ENCODE measurements at places on chromosomes 12 and 14. TPM values are rescaled to one million over a fixed set of nuclear protein-coding genes. Genes with fewer than 3 reads are reported as not detected.

DNA sequence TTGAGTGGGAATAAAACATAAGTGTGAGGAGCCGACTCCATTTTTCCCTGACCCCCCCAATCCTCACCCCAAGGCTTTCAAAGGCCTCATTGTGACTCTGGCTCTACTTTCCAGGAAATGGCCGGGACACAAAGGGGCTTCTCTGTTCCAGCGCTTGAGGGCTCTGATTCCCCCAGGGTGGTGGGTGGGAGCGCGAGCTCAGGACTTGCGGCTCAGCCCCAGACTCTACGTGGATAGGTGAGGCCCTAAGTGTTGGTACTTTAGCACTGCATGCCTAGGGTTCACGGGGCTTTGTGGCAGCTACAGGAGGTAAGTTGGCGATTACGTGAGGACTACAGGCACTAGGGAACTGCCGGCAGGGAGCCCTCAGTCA is 553 bp downstream of the CNPY2 start:
- H3K27me3 ChIP-seq = no peaks in the 10 kb centered on the region
- peak overlapping the region; percentile 79 for H3K4me3 ChIP-seq
- peaks cover 2% of the 10 kb centered on the region for H3K36me3 ChIP-seq
- H3K4me1 ChIP-seq = peaks cover 4% of the 10 kb centered on the region
- no peak for DNase-seq

- H3K4me3 ChIP-seq = peak overlapping the region; percentile 76
- no peaks in the 10 kb centered on the region for H3K27me3 ChIP-seq
- peaks cover 6% of the 10 kb centered on the region for H3K4me1 ChIP-seq
Measured at GRCh38 chr14:50232276-50232642, 881 bp upstream of the SOS2 start.

Gene TMEM229B
- 0.19 TPM for total RNA-seq

Gene AKAP6
- total RNA-seq = 3.4 TPM

Gene FZD10
- total RNA-seq = 0.09 TPM

GRCh38 chr14:68377459-68377858 is 415.4 kb downstream of the ZFP36L1 start:
- H3K27me3 ChIP-seq = no peaks in the 10 kb centered on the region
- H3K36me3 ChIP-seq = no peaks in the 10 kb centered on the region
- no peak for DNase-seq
- peak overlapping the region; percentile 8 for H3K27ac ChIP-seq

Gene NPAS3
- total RNA-seq = not detected
